Fibroblast of mammary gland (primary cell): ENCODE measurements at places on chromosomes 6 and 20.

- no peak for DNase-seq
Observed at GRCh38 chr6:30077218-30077617, 1.6 kb upstream of the RNF39 start.

GRCh38 chr6:56949265-56949664 is 5.6 kb upstream of the BEND6 start:
- peak; percentile 37 for DNase-seq

- no peak for DNase-seq
Observed at GRCh38 chr20:47642624-47643023, 140.9 kb downstream of the NCOA3 start.

DNA sequence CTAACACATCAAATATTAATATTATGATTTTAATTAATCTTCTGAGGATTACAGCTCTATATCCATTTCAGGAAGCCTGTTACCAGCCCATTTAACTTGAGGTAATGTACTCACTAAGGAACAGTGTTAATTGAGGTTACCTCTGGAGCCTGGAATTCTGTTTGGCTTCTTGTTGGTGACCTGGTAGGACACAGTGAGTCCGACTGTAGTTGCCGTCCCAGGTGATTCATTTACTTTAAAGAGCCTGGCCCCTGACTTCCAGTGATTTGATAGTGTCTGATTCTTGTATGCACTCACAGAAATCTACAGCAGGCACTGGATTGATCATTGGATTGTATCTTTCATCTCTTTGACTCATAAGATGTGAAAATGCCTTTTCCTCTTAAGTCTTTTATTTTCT is 34.0 kb downstream of the IGF2R start:
- no peak for DNase-seq

GRCh38 chr20:1661542-1662299 is 4.1 kb upstream of the SIRPG start:
- DNase-seq: no peak

DNA sequence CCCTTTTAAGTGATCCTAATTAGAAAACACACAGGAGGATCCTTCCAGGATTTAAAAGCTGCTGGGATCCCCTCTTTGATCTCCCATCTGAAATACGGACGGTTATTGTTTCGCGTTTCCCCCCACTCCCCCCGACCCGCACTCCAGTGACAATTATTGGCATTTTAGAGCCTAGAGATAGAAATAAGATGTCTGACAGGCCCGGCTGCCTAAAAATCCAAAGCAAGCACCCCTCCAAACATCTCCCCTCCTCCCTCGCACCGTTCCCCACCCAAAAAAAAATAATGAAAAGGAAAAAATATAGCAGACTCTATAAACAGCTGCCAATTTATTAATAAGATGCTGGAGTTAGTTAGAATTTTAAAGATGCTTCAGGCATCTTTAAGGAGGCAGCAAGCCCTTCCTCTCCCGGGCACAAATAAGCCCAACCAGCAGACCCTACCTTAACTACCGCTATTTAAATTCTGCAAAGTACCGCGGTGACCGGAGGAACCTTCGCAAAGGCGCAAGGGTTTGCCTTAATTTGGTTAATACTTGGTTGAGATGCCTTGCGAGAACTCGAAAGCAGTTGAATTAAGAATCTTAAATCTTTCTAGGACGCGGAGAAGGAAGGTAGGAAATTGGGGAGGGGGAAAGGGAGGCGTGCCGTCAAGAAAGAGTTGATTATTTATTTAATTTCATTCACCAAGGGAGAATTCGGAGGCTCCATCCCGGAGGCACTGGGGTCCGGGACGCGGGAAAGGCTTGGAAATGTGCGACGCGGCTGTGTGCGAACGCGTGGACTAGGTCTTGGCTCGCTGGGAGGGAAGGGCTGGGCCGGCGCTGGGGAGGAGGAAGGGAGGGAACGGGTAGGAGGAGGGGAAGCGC is 1.5 kb upstream of the ISM1 start:
- DNase-seq: no peak

DNA sequence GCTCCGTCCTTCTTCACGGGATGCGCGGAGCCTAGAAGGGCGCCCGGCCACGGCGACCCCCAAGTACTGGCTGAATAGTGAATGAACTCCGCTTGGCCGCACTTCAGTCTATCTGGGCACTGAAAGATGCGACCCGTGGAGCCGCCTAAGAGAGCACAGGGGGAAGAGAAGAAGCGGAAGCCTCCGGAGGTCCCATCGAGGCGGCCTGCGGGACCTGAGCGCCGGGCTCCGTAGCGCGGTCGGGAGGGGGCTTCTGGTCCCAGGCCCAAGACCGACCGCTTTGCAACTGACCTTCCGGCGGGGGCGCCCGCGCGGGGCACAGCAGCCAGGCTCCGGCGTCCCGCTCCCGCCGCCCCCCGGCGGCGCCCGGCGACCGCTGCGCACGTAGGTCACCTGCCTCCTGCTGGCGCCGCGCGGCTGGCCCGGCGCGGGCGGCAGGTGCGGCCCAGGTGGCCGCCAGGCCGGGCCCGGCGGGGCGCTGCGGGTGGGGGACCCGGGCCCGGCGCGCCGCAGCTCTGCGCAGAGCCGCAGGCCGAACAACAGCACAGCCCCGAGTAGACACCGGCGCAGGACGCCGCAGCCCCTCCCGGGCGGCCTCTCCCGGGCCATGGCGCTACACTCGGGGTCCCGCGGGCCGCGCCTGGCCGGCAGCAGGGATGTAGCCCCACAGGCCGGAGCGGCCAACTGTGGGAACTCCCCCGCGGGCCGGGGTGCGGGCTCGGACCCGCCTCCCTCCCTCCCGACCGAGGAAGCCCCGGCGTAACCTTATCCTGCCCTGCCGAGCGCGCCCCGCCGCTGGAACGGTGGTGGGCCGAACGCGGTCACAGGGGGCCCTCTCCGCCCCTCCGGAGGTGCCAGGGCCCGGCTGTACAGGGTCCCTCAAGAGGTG is at the start of gene METTL24:
Gene METTL24 (minus strand): TSS at position 686 of the 889 bp plus-strand sequence. CDS start 77 bp downstream, at position 609.
- no peak for DNase-seq

DNA sequence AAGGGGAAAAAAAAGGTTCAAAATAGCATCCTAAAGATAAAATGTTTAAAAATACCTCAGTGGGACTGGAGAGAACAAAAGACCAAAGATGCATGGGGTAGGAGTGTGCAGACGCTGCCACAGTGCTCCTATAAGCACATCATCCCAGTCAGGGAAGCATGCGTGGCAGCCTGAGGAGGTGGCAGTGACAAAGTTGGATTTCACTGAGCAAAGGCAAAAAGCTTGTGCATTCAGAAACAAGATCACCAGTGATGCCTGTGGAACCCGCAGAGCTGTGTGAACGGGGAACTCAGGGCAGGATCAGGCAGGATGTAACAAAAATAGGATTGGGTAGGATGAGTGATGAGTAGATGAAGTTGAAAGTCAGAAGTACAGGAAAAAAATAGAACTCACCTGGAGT is 116.1 kb downstream of the RIMS1 start:
- no peak for DNase-seq

DNA sequence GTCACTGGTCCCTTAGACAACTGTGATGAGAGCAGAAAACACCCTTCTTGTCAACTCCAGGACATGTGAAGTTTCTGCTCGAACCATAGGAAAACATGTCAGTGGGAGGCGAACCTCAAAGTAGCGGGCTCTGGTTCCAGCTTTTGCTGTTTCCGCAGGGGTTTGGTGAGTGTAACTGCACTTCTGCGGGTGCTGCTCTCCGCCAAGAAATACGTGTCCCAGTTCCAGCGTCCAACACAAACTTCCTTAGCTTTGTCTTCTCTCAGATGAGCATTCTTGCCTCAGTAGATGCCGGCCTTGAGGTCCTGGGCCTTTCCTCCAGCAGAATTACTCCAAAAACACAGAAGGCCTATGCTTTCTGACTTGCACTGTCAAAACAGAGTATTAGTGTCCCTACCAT is 156.3 kb downstream of the FNDC1 start:
- no peak for DNase-seq

DNA sequence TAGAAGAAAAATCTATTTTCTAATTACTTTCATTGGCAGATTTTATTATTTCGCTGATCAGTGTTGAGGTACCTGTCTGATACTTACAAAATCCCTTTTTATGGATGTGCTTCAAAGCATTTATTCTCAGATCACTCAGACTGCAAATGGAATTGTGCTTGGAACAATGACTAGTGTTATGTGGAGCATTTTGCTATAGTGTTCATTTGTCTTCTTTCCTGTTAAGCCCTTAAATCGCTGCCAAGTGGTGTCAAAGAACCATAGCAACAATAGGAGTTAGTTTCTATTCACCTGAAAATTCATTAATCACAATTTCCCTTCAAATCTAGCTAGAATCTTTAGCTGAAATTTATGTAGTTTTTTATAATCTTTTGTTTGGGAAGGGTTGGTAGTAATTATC is 29.8 kb downstream of the SMPDL3A start:
- DNase-seq: no peak
